Fibroblast of skin of right quadriceps (primary cell): ENCODE measurements at places on chromosomes 12 and 14.

DNA sequence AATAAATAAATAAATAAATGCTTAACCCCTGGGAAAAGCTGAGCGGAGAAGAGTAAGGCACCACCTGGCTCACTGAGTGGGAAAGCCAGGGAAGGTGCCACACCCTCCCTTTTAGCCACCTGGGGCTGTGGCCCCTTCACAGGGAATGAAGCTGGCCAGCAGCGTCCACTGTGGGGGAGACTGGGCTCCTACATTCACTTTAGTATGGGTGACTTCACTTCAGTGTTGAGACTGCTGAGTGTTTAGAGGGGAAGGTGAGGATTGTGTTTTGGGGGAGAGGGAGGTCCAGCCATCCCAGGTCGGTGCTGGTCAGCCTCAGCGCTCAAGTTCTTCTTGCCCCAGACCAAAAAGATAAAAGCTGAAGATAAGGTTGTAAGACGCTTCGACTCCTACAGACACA, 1.6 kb downstream of the NAB2 start:
- no peak for DNase-seq

- peak; percentile 67 for DNase-seq
Measured at GRCh38 chr12:51246254-51246853, 7.7 kb downstream of the DAZAP2 start.

- peak; percentile 84 for DNase-seq
Measured at GRCh38 chr12:57461276-57461916, 1.8 kb downstream of the GLI1 start.

GRCh38 chr12:71333418-71333817, 106.2 kb upstream of the LGR5 start:
- no peak for DNase-seq

GRCh38 chr14:78637908-78638475, 467.8 kb downstream of the NRXN3 start:
- no peak for DNase-seq

DNA sequence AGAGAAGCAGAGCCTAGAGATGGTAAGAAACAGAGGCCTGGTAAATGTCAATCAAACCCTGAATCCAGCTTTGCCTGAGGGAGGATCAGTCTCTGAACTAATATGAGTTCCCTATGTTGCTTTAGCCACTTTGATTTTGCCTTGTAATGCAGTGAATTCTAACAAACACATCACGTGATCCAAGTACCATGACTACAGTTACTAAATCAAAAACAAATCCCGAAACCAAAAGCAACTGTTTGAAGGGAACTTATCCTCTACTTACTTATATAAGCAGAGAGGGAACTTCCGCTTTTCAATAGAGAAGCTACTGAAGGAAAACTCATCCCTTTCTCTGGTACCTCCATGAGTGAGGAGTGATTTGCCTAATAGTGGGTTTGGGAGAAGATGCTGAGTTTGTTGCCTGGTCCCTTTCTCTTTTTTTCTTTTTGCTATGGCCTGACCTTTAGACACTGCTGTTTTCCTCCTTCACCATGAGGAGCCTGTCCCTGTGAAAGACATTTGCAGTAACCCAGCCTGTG, 7.7 kb upstream of the PPTC7 start:
- peak; percentile 44 for DNase-seq

- DNase-seq: no peak
Measured at GRCh38 chr12:19869413-19869812, 430.1 kb downstream of the AEBP2 start.

DNA sequence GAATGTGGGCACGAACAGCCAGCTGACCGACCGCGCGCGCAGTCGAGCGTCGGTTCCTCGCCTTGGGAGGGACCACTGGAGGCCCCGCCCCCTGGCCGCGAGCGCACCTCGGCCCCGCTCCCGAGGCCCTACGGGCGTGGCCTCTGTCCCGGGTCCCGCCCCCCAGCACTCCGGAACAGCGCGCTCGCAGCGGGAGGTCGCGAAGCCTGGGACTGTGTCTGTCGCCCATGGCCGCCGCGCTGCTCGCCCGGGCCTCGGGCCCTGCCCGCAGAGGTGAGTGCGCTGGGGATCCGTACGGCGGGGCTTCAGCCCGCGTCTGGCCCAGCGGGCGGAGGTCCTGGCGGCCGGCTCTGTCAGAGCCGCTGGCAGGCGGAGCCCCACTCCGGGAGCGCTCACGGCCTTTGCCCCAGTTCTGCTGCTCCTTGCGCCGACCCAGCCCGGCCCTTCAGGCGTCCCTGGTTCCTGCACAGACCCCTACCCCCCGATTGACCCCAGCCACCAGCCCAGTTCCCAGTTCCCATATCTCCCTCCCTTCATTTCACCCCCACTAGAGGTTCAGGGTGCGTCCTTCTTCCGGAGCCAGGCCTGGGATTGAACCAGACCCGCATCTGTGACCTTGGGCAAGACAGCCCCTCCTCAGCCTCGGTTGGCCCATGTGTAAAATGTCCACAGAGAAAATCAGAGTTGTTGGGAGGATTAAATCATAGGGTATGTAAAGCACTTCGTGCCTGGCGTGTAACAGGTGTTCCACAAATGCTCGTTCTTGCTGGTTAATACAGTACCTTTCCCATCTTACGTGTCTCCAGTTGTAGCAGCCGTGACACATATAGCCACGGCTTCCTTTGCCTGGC, at the start of gene ACADS:
Gene ACADS, plus strand, starts transcription at position 168 of the 851 bp plus-strand sequence. Its CDS starts 60 bp downstream, at position 228.
- DNase-seq: peak; percentile 78

DNA sequence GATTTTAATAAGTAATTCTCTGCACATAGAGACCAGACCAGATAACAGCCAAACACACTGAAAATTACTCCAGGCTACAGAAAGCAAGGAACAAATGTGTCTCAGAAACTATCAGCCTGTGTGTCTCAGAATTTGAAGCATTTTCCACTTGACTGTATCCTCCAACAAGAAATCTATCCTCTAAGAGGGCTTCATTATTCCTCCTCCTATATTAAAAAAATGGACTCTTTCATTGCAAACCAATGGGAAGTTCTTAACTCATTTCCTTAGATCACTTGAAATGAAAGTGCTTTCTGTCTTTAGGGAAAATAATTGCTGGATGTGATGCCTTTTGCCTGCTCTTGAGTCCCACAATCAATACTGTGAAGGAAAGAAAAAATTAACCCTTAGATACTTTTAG, 2.3 kb downstream of the ST8SIA1 start:
- DNase-seq: no peak

DNA sequence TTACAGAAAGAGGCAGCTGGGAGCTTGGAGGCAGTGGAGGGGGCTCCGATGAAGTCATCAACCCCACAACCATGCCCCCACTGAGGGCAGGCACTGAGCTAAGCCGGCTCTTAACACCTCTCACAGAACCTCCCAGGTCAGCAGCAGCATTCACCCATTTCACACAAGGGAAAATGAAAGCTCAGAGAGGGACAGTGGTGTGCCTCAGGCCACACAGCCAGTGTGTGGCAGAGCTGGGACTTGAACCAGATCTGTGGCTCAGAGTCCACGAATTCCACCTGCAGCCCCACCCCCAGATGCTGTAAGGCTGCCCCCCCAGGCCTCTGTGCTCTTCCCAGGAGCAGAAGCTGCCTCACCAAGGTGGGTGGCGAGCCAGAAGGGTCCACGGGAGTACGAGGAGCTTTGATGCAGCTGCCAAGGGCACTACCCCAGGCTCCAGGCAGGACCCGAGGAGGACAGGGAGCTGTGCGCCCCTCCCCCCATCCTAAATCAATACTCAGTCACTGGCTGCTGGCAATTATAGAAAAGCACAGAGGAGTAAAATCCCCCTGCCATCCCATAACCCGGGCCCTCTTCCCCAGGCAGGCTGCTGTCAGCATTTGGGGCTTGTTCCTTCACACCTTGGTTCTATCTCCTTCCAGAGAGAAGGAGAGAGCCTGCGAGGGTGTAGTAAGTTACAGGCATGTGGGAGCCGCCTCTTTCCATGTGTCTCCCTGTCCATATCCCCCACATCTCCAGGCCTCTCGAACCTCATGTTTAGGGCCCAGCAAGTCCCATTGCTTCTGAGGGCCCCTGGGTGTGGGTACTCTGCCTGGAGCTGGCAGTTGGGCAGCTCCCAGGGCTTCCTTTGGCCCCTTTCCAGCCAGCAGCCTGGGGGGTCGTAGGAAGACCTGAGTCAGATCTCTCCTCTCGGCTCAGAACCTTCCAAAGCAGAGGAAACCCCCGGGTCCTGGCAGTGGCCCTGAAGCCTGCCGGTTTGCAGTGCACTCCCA, 47.6 kb downstream of the FAM222A start:
- DNase-seq: no peak

DNA sequence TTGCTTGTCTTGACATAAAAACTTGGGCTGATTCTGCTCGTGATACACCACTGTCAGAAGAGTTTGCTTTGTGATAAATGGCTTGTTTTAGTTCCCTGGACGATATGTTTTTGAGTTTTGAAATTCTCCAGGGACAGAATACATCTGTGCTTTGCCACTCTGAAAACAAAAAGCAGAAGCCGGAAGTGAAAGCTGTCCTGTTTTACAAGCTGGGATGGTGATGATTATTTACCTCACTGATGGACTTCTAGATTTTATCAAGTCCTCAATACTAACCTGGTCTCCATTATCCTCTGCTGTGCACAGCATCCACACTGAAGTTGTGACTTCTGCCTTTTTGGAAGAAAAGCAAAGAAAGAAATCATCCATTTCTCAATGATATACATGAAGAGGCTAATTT, 251.6 kb downstream of the TRHDE start:
- no peak for DNase-seq

GRCh38 chr12:102479099-102479885, 1.1 kb downstream of the IGF1 start:
- no peak for DNase-seq

DNA sequence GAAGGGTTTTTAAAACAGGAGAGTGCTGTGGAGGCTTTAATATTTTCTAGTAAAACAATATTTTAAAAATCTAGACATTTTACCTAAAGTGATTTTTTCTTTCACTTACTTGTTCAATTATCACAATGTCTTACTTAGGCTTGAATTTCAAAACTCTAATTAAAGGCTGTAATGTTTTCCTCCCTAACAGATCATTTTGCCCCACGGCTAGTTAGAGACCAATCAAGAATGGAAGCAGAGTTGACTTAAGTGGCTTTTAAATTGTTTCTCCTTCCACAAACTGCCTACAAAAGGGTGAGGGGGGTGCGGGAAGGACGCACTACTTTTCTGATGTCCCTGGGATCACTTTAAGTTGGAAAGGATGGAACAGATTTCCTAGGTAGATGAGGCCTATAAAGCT, 9.5 kb upstream of the CFL2 start:
- DNase-seq: no peak

GRCh38 chr12:26823390-26823789, 9.6 kb downstream of the ITPR2 start:
- peak; percentile 40 for DNase-seq

GRCh38 chr12:12439636-12440035, 82.8 kb downstream of the BORCS5 start:
- DNase-seq: no peak

- no peak for DNase-seq
Measured at GRCh38 chr14:88668448-88669116, 105.7 kb downstream of the ZC3H14 start.

DNA sequence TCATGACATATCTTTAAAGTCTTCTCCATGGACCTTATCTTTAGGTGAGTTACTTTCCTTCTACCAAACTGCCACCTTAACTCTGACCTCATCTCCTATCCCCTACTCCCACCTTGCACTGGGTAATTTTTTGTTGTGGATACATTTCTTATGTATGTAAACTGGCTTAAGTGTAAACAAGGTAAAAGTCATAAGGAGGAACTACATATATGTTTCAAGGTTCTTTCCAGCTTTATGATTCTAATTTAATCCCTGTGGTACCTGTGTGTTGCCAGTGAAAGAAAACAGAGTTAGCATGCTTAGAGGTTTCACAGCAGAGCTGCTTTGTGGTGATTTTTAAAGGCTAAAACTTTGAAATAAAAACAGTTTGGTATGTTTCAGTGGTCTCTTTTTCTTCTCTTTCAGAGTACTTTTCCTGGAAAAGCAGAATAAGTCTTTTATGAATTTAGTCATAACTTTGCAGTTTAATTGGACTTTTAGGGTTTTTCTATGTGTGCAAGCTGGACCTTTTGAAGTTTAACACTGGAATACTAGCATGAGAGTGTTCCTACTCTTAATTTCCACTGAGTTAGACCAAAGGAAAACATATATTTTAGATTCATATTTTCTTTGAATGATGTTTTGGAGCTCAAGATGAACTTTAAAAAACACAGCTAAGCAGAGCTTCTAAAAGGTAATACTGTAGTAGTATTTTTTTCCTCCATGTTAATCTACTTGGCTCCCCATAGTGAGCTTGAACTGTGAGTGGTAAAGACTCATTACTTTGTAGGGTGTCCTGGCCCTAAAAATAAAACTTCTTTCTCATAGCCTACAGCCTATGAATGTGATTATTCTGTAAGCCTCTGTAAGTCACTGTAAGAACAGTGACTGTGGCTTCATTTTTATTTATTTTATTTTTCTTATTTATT, 105.4 kb downstream of the FUT8 start:
- DNase-seq: no peak

- no peak for DNase-seq
Measured at GRCh38 chr12:8052679-8053078, 13.5 kb downstream of the C3AR1 start.

GRCh38 chr14:105925615-105926372, 399.4 kb downstream of the TMEM121 start:
- no peak for DNase-seq

GRCh38 chr12:69732088-69732487, 6.6 kb upstream of the RAB3IP start:
- DNase-seq: peak; percentile 8

- DNase-seq: peak; percentile 84
Measured at GRCh38 chr12:40980427-40980961, 207.6 kb upstream of the PDZRN4 start.

DNA sequence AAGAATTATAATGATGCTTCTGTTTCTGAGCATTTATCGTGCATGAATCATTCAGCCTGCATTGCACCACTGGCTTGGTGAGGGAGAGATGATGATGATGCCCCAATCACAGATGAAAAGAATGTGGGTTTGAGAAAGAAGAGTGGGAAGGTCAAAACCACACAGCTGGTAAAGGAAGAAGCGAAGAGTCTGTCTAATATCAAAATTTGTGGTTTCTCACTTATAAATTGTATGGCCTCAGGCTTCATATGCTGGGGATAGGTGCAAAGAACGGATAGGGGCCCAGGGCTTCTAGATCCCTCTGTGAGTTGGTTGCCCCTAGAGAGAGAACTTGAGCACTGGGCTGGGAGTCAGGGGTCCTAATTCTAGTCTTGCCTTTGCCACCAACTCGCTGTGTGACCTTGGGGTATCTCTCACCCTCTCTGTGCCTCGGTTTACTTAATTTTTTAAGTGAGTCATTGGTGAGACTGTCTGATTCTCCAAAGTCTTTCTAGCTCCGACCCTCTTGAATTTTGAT, 2.2 kb downstream of the OASL start:
- peak; percentile 79 for DNase-seq

DNA sequence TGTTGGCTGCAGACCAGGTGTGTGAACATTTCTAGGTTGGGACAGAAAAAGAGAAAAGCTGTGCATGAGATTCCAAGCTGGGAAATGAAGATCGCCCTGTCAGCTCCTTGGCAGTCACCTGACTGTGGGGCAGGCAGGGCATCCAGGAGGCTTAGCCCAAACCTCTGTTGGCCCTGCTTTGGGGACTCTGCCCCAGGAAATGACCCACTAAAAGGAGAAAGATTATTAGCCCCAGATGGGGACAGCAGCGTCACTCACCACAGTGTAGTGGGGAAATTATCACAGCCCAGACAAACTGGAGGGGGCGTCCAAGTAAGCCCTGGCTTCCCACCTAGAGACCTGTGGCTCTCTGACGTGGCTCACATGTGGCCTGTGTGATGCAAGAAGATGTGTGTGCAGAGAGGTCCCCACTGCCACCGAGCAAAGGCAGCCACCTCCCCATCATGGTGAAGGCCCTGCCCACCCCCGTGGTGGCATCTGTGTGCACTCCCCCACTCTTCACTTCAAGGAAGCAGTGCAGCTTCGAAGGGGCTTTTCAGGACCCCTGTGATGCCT, 39.1 kb downstream of the DIO3 start:
- DNase-seq: no peak

- DNase-seq: no peak
Measured at GRCh38 chr14:70000601-70001000, 121.4 kb downstream of the SMOC1 start.
